ENCODE measurements at places on chromosomes 11 and 22. TPM values are rescaled to one million over a fixed set of nuclear protein-coding genes. Genes with fewer than 3 reads are reported as not detected.

DNA sequence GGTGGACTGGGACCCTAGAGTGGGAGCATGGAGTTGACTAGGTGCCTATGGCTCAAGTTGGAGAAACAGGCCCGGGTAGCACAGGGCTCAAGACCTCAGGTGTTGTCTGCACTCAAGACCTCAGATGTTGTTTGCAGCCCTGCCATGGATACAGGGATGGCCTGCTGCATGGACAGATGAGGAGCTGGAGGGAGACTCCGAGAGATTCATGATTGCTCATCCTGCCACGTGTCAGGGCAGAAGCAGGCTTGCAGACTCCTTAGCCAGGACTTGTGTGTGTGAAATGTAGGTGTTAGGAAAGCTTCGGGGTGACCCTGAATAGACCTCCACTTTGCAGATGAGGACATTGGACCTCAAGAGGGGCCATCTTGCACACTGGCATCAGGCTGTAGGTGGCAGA, 921 bp downstream of the CCDC116 start:
- no peaks in the 10 kb centered on the region for H3K36me3 ChIP-seq
- DNase-seq: no peak
- peaks cover 5% of the 10 kb centered on the region for H3K4me1 ChIP-seq
- H3K4me3 ChIP-seq: no peak overlapping the region
- H3K27me3 ChIP-seq: no peaks in the 10 kb centered on the region

DNA sequence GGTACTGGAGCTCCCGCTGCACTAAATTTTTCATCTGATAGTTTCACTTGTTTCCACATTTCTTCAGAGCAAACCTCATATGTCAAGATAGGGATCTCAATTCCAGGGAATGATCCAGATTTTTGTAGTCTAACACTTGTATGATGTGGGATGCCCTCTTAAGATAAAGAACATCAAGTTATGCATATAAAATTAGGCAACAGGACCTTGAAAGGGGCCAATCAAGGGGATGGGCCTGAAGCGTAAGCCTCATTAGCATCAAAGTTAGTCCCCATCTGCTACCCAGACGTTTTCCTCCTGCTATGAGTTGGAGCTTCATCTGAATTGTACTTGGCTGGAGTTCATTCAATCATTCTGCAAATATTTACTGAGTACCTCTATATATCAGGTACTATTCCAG, 17.5 kb downstream of the PDGFD start:
- H3K27me3 ChIP-seq: no peaks in the 10 kb centered on the region
- H3K27ac ChIP-seq: no peak overlapping the region
- no peaks in the 10 kb centered on the region for H3K4me1 ChIP-seq
- H3K36me3 ChIP-seq: no peaks in the 10 kb centered on the region
- no peak for DNase-seq
- no peak overlapping the region for H3K4me3 ChIP-seq

- peak within 1 kb of the TSS; percentile 86 for H3K4me3 ChIP-seq
- H3K4me1 ChIP-seq: peaks cover 9% of the 10 kb centered on the region
- peaks cover 40% of the 10 kb centered on the region for H3K36me3 ChIP-seq
- H3K27me3 ChIP-seq: no peaks in the 10 kb centered on the region
Measured at GRCh38 chr11:65040847-65041622, at the start of gene SAC3D1. Gene SAC3D1 (plus strand): TSS chr11:65041210. CDS start chr11:65041293, 83 bp downstream.

DNA sequence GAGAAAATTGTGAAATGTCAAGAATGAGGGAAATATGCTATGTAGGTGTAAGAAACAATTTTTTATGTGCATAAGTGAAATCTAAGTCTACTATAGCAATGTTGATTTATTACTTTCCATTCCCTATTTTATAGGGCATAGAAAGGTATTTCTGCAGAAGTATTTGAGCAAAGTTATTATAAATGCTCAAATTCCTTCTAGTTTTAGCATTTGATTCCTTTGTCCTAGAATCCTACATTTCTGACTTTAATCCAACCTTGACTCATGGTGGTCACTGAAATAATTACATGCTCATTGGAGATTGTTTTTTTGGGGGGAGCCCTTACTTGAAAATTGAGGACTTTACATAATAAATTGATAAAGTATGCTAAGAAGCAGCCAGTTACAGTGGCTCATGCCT, 716.6 kb upstream of the LUZP2 start:
- H3K27ac ChIP-seq: no peak overlapping the region
- no peak overlapping the region for H3K4me3 ChIP-seq
- no peaks in the 10 kb centered on the region for H3K27me3 ChIP-seq
- H3K4me1 ChIP-seq: no peaks in the 10 kb centered on the region

SPON1 gene
- total RNA-seq: 20.4 TPM

EIF3M gene
- total RNA-seq: 247 TPM

DNA sequence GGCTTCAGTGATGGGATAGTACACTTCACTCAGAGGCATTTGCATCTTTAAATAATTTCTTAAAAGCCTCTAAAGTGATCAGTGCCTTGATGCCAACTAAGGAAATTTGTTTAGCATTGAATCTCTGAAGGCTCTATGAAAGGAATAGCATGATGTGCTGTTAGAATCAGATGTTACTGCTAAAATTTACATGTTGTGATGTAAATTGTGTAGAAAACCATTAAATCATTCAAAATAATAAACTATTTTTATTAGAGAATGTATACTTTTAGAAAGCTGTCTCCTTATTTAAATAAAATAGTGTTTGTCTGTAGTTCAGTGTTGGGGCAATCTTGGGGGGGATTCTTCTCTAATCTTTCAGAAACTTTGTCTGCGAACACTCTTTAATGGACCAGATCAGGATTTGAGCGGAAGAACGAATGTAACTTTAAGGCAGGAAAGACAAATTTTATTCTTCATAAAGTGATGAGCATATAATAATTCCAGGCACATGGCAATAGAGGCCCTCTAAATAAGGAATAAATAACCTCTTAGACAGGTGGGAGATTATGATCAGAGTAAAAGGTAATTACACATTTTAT, 4.6 kb downstream of the MALAT1 start:
- H3K27ac ChIP-seq: peak overlapping the region; percentile 99
- H3K27me3 ChIP-seq: no peaks in the 10 kb centered on the region
- DNase-seq: peak; percentile 19
- peaks cover 35% of the 10 kb centered on the region for H3K4me1 ChIP-seq
- H3K36me3 ChIP-seq: peaks cover 62% of the 10 kb centered on the region

DNA sequence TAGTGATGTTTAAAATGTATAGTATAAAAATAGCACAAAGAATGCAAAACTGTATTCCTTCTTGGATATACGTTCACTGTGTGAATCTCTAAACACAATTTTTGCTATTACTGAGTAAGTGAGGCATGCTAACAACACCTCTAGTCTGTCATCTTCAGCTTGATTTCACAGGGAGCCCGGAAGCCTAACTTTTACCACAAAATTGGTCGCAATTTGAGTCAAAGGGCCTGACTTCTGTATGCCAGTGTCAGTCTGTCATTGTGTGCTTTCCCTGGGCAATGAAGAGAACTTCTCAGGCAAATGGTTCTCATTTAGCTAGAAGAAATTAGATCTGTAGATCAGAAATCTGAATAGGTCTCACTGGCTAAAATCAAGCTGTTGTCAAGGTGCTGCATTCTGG, 1059.5 kb downstream of the FAM181B start:
- no peaks in the 10 kb centered on the region for H3K27me3 ChIP-seq
- H3K27ac ChIP-seq: no peak overlapping the region
- no peak overlapping the region for H3K4me3 ChIP-seq
- DNase-seq: no peak
- H3K4me1 ChIP-seq: no peaks in the 10 kb centered on the region

DNA sequence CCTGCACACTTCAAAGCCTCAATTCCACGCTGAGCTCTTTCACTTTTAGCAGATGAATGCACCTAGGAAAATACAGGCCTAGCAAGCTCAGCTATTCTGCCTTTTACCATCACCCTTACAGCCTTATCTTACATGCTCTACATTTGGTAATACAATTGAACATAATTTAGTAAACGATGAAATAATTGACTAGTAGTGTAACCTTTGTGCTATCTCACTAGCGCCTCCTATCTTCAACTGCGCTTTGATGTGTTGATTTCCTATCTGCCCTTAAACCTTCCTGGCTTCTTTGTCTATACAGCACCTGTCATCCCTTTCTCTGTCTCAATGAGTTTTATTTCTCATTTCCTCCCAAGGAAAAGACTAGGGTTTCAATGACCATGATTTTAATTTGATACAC, 149.7 kb downstream of the LRRC4C start:
- DNase-seq: no peak
- no peak overlapping the region for H3K4me3 ChIP-seq
- no peaks in the 10 kb centered on the region for H3K36me3 ChIP-seq
